Stimulated activated memory B cell treated with anti-CD40 and anti-IgM and Interleukin-4, amounts not matched to agents 10 μg/mL and 1 μg/mL and 100 μg/mL, for 72 hours (primary cell): ENCODE measurements at places on chromosomes 7 and 10.

- H3K36me3 ChIP-seq: no peaks in the 10 kb centered on the region
- H3K27me3 ChIP-seq: peaks cover 37% of the 10 kb centered on the region
- H3K4me1 ChIP-seq: no peaks in the 10 kb centered on the region
- no peak overlapping the region for H3K4me3 ChIP-seq
- ATAC-seq: no peak
- no peak overlapping the region for H3K27ac ChIP-seq
Observed at GRCh38 chr10:78336402-78336791, 302.7 kb downstream of the RPS24 start.

GRCh38 chr7:20642166-20642565 lies 26.7 kb downstream of the ABCB5 start:
- H3K36me3 ChIP-seq: no peaks in the 10 kb centered on the region
- H3K27me3 ChIP-seq: no peaks in the 10 kb centered on the region
- no peak overlapping the region for H3K4me3 ChIP-seq
- H3K4me1 ChIP-seq: no peaks in the 10 kb centered on the region

GRCh38 chr10:44459671-44460070 lies 74.8 kb upstream of the CXCL12 start:
- H3K27me3 ChIP-seq: no peaks in the 10 kb centered on the region
- H3K4me3 ChIP-seq: no peak overlapping the region
- no peak for ATAC-seq
- H3K4me1 ChIP-seq: no peaks in the 10 kb centered on the region
- no peaks in the 10 kb centered on the region for H3K36me3 ChIP-seq

- H3K4me1 ChIP-seq: no peaks in the 10 kb centered on the region
- no peak overlapping the region for H3K4me3 ChIP-seq
- no peak overlapping the region for H3K27ac ChIP-seq
- no peak for ATAC-seq
Observed at GRCh38 chr7:89681448-89681847, 472.8 kb upstream of the STEAP1 start.

- no peak for ATAC-seq
- H3K27me3 ChIP-seq: no peaks in the 10 kb centered on the region
- H3K4me1 ChIP-seq: peaks cover 4% of the 10 kb centered on the region
Observed at GRCh38 chr7:151069841-151070573, 10.6 kb downstream of the FASTK start.

GRCh38 chr10:51117794-51118193 lies 43.5 kb downstream of the PRKG1 start:
- no peaks in the 10 kb centered on the region for H3K27me3 ChIP-seq
- ATAC-seq: no peak
- no peaks in the 10 kb centered on the region for H3K4me1 ChIP-seq

DNA sequence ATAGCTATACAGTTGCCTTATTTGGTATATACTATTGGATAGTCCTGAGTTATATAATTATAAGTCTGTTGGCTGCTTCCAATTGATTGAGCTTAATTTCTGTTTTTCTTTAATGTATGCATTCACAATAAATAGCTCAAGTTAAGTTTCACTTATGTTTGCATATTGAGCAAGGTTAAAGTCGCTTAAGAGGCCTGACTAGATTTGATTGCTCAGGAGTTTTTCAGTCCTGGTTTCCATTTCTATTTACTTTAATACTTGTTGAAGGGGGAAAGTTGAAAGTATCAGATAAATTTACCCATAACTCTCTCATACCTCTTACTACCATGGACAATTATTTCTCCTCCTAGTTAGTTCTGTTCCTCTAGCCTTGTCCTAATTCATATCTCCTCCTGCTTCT lies 294.7 kb downstream of the ARL4A start:
- no peak for ATAC-seq
- H3K27me3 ChIP-seq: peaks cover 8% of the 10 kb centered on the region
- no peaks in the 10 kb centered on the region for H3K36me3 ChIP-seq
- H3K27ac ChIP-seq: no peak overlapping the region
- no peak overlapping the region for H3K4me3 ChIP-seq
- no peaks in the 10 kb centered on the region for H3K4me1 ChIP-seq

- H3K27me3 ChIP-seq: peaks cover 71% of the 10 kb centered on the region
- ATAC-seq: peak; percentile 3
- peak overlapping the region; percentile 91 for H3K4me3 ChIP-seq
- no peaks in the 10 kb centered on the region for H3K36me3 ChIP-seq
Observed at GRCh38 chr7:114085313-114085591, 166.4 kb upstream of the PPP1R3A start.

DNA sequence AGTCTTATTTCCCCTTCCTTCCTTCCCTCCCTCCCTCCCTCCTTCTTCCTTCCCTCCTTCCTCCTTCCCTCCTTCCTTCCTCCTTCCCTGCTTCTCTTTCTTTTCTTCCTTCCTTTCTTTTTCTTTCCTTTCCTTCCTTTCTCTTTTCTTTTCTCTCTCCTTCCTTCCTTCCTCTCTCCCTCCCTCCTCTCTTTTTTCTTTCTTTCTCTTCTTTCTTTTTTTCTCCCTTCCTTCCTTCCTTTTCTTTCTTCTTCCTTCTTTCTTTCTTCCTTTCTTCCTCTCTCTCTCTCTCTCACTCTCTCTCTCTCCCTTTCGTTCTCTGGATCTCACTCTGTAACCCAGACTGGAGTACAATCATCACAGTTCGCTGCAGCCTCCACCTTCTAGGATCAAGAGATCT lies 6.2 kb downstream of the TMEM130 start:
- peaks cover 34% of the 10 kb centered on the region for H3K27me3 ChIP-seq
- ATAC-seq: no peak
- no peak overlapping the region for H3K27ac ChIP-seq
- no peaks in the 10 kb centered on the region for H3K4me1 ChIP-seq
- H3K36me3 ChIP-seq: no peaks in the 10 kb centered on the region
- H3K4me3 ChIP-seq: no peak overlapping the region

GRCh38 chr10:124221356-124222317 lies 128.2 kb upstream of the CHST15 start:
- H3K27ac ChIP-seq: peak overlapping the region; percentile 72
- peak overlapping the region; percentile 69 for H3K4me3 ChIP-seq
- peak; percentile 79 for ATAC-seq
- no peaks in the 10 kb centered on the region for H3K36me3 ChIP-seq
- H3K4me1 ChIP-seq: peaks cover 41% of the 10 kb centered on the region

GRCh38 chr7:36880108-36880507 lies 155.8 kb upstream of the AOAH start:
- peaks cover 83% of the 10 kb centered on the region for H3K36me3 ChIP-seq
- H3K27me3 ChIP-seq: no peaks in the 10 kb centered on the region
- no peak overlapping the region for H3K4me3 ChIP-seq

DNA sequence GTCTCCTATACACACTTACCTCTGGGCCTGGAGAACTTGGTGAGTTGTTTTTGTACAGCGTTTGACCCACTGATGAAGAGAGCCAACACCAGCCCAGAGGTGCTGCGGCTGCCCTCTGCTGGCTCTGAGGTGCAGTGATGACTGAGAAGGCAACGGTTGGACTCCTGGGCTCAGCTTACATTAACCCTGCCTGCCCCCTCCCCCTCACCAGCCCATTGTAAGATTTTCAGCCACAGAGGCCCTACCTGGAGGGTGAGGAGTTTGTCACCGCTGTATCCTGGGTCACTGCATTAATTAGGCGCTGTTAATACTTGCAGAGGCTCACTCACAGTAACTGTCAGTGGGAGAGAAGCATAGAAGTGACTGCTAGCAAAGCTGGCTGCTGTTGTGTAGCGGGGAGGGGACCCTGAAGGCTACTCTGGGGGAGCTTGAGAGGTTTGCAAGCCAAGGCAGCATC lies 19.0 kb upstream of the ANKRD2 start:
- no peaks in the 10 kb centered on the region for H3K36me3 ChIP-seq
- H3K27ac ChIP-seq: no peak overlapping the region
- no peaks in the 10 kb centered on the region for H3K4me1 ChIP-seq
- H3K27me3 ChIP-seq: no peaks in the 10 kb centered on the region
- ATAC-seq: peak; percentile 80

DNA sequence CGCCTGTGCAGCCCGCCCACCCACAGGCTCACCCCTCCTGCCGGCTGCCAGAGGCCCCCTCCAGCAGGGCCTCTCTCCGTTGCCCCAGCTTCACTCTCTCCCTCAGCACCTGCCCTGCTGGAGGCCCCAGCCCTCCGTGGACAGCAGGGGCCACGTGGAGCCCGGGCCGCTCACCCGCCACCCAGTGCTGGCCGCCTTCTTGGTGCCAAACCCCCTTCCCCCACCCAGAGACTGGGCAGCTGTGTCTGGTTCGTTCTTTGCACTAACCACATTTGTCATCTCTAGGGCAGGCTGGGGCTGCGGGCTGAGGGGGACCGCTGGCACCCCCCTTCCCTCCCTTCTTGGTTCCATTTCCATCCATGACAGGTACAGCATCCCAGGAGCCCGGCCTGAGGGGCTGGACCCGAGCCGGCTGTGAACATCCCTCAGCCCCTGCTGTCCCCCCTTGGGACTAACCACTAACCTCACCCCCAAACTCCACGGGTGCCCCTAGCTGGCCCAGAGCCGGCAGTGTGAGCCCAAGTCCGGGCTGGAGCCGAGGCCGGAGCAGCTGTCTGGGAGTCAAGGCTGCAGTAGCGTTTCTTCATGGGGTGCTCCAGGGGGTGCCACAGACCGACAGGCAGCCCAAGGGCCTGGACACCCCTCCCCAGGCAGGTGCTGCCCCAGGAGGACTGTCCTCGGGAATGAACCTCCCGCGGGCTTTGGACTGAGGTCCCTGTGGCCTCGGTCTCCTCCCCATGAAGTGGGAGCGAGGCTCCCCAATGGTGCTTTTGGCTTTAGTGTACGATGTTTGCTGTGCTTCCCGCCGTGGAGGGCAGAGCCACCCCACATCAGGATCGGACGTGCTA lies 25.5 kb upstream of the AMZ1 start:
- H3K4me1 ChIP-seq: no peaks in the 10 kb centered on the region
- H3K27me3 ChIP-seq: peaks cover 7% of the 10 kb centered on the region
- ATAC-seq: peak; percentile 1

DNA sequence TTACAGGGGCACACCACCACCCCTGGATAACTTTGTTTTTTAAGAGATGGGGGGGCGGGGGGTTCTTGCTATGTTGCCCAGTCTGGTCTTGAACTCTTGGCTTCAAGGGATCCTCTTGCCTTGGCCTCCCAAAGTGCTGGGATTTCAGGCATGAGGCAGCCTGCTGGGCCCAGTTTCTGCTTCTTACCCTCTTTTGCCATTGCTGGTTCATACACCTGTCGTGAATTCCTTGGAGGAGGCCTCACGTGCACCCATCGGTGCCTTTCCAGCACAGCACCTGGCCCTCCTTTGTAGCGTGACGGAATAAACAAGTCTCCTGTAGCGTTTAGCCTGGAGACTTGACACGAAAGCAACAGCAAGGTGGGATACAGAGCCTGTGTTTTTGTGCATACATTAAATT lies 75.5 kb downstream of the CARD11 start:
- H3K27me3 ChIP-seq: no peaks in the 10 kb centered on the region
- peaks cover 30% of the 10 kb centered on the region for H3K4me1 ChIP-seq
- peaks cover 48% of the 10 kb centered on the region for H3K36me3 ChIP-seq

DNA sequence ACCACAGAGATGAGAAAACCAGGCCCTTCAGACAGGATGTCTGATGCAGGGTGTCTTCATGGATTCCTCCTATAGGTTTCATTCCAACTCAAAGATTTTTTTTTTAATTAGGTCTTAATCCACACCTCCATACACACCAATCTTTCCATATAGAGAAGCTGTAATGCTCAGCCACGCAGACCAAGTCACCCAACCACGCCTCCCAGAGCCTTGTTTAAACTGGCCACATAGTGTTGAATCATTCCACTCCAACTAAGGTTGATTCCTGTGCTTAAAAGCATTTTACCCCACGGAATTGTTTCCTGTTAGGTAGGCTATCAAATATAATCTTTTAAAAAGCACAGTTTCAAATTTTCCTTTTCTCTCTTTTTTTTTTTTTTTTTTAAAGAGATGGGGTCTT lies 153.6 kb downstream of the TYW1B start:
- H3K4me1 ChIP-seq: no peaks in the 10 kb centered on the region
- no peak overlapping the region for H3K4me3 ChIP-seq
- H3K36me3 ChIP-seq: peaks cover 37% of the 10 kb centered on the region
- no peak overlapping the region for H3K27ac ChIP-seq
- H3K27me3 ChIP-seq: no peaks in the 10 kb centered on the region

GRCh38 chr7:66100408-66101050 lies 14.1 kb upstream of the CRCP start:
- peaks cover 5% of the 10 kb centered on the region for H3K36me3 ChIP-seq
- H3K4me3 ChIP-seq: peak overlapping the region; percentile 76
- ATAC-seq: no peak
- H3K4me1 ChIP-seq: peaks cover 14% of the 10 kb centered on the region
- peak overlapping the region; percentile 76 for H3K27ac ChIP-seq

DNA sequence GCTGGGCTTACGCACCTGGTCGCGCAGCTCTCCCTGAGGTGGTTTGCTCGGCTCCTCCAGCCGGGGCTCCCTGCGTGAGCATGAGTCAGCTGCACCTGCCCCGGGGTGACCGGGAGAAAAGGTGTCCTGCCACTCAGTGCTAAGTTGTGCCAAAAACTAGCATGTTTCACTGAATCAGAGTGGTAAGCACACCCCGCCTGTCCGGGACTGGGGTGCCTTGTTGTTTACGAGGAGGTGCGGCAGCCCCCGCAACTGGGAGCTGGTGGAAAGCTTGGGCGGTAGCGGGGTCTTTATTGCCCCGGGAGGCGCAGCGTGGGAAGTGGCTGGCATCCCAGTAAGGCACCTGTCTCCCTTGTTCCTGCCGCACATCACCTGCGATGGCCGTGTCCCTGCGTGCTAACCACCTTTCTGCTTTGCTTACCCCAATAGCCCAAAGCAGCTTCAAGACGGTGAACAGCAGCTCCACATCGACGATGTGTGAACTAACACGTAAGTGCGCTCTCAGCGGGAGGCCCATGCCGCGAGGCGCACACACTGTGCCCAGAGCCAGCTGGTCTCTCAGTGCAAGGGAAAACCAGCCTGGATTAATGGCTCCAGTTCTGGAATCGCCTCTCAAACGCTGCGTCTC lies 506.6 kb upstream of the FOXK1 start:
- H3K27ac ChIP-seq: no peak overlapping the region
- H3K4me3 ChIP-seq: no peak overlapping the region
- H3K36me3 ChIP-seq: no peaks in the 10 kb centered on the region
- H3K4me1 ChIP-seq: no peaks in the 10 kb centered on the region
- no peaks in the 10 kb centered on the region for H3K27me3 ChIP-seq

GRCh38 chr7:158664406-158664805 lies 40.2 kb downstream of the NCAPG2 start:
- peaks cover 37% of the 10 kb centered on the region for H3K36me3 ChIP-seq
- no peak overlapping the region for H3K27ac ChIP-seq
- H3K4me1 ChIP-seq: no peaks in the 10 kb centered on the region
- no peak overlapping the region for H3K4me3 ChIP-seq
- no peak for ATAC-seq
